ENCODE measurements at places on chromosomes 5 and 9.

- DNase-seq = no peak
Measured at GRCh38 chr5:177477701-177478477, 4.5 kb upstream of the DBN1 start.

DNA sequence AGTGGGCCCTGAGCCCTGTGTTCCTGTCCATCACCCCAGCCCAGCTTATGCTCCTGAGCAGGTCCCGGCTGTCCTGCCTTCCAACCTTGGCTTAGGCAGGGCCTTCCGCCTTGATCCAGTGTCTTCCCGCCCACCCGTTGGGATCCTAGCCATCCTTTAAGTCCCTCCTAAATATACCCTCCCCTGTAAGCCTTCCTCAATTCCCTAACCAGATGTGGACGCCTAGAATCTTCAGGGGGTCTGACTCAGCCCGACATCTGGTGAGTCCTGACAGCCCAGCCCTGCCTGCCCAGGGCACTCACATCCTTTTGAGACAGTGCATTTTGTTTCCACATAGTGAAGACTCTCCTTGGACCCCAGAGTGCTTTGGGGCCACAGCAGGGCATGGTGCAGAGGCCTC lies 23.7 kb downstream of the SLC6A7 start:
- DNase-seq = no peak

- DNase-seq = no peak
Measured at GRCh38 chr5:125093776-125094175, 347.3 kb upstream of the ZNF608 start.

DNA sequence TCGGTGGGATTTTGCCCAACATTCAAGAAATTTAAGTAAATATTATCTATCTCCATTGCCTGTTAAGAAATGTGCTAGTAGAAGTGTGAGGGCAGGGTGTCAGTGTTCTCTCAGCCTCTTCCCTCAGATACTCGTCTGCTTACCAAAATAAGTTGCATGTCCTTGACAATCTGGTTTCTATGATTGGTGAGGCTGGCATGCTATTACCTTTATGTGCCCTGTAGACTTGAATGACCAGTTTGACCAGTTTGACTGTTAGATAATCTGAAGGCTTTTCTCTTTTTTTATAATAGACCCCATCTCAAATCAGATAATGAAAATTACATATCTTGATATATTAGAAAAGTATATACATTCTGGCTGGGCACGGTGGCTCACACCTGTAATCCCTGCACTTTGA lies 348 bp downstream of the CATSPER3 start:
- no peak for DNase-seq

GRCh38 chr5:58786035-58786434 lies 203.2 kb downstream of the RAB3C start:
- no peak for DNase-seq

- DNase-seq = no peak
Measured at GRCh38 chr5:55427157-55427556, 107.6 kb downstream of the PLPP1 start.

DNA sequence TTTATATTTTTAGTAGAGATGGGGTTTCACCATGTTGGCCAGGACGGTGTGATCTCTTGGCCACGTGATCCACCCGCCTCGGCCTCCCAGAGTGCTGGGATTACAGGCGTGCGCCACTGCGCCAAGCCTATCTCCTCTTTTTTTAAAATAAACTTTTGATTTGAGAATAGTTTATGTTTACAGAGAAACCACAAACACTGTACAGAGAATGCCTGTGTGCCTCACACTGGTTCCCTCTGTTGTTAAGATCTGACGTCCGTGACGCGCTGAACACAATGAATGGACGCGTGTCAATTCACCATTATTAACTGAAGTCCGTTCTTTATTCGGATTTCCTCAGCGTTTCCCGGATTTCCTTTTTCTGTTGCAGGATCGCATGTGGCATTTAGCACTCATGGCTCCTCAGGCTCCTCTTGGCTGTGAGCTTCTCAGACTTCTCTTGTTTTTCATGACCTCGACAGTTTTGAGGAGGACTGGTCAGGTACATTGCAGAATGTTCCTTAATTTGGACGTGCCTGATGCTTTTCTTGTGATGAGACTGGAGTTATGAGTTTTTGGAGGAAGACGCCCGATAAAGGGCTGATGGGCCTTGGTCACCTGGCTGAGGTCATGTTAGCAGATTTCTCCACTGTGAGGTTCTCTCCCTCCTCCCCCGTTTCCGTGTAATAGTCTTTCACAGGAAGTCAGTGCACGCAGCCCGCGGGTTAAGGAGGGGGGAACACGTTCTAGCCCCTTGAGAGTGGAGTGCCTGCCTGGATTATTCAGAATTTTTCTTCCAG lies 69.6 kb downstream of the ANKRD33B start:
- DNase-seq = no peak

GRCh38 chr5:41247135-41247534 lies 33.8 kb upstream of the C6 start:
- no peak for DNase-seq

DNA sequence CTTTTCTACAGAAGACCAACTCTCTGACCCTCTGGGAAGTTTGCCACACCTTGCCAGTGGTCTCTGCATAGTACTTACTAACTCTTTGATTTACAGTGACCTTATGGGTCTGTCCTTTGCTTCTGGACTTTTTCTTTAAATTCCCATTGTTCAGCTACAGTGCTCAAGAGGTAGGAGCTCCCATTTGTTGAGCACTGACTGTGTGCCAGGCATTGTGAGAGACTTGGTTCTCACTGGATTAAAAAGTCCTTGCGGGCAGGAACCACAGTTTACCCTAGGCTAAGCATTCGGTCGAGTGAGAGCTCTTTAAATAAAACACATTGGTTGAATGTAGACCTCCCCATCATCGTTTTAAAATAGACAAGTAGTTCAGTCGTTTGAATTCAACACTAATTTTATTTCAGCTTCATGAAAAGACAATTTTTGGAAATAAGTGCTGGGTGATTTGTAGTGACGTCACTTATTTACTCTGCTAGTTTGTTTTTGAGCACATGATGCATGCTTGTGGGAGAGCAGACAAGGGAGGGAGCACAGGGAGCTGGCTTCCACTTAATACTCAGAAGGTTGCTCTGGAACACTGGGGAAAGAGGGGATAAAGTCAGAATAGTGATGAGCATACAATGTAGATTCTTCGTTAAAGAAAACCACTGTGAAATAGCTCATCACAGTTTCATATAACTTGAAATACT lies 27.1 kb downstream of the RASGRF2 start:
- no peak for DNase-seq

- no peak for DNase-seq
Measured at GRCh38 chr5:14266686-14267085, 123.5 kb downstream of the TRIO start.

GRCh38 chr5:124824637-124825158 lies 78.3 kb upstream of the ZNF608 start:
- DNase-seq = no peak

- DNase-seq = no peak
Measured at GRCh38 chr9:131402738-131403492, 9.0 kb downstream of the PRRC2B start.

DNA sequence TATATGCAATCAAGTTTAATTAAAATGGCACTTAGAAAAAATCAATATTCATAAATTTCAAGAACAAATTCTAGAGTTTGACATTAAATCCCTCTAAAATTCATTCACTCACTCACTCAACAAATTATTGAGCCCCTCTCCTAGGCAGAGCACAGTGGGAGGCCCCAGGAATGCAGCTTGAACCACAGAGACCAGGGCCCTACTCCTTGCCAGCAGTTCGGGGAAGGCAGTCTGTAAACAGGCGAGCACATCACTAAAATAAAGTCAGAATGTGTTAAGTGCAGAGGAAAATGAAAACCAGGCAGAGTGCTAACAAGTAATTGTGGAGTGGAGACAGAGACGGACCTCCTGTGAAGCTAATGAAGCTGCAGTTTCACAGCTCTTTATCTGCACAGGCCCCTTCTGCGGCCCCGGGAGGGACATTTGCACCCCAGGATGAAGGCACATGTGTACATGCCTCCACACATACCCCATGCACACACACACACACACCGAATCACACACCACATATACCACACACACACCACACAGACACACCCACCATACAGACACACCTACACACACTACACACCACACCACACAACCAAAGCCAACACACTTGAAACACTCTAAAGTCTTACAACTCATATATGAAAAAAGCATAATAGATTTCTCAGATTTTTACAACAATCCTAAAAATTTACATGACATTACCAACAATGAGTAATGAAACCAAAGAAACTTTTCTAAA lies 40.5 kb downstream of the BHMT start:
- no peak for DNase-seq

DNA sequence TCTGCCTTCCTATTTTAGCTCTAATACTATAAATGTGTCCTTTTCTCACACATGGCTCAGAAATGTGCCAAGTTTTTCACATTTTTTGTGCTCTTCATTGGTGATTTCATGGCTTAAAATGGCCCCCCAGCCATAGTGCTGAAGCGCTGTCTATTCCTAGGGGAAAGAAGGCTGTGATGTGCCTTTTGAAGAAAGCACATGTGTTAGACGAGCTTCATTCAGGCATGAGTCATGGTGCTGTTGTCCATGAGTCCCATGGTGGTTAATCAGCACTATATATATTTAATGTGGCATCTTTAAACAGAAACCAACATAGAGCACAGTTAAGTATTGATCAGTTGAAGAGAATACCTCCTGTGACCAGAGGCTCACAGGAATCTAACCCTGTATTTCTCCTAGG lies 55.8 kb downstream of the PDE8B start:
- DNase-seq = no peak

- DNase-seq = no peak
Measured at GRCh38 chr9:132732326-132733259, 62.3 kb downstream of the GTF3C4 start.

GRCh38 chr9:6873857-6874256 lies 116.1 kb downstream of the KDM4C start:
- DNase-seq = no peak

- no peak for DNase-seq
Measured at GRCh38 chr9:131111854-131112311, 13.5 kb upstream of the NUP214 start.

DNA sequence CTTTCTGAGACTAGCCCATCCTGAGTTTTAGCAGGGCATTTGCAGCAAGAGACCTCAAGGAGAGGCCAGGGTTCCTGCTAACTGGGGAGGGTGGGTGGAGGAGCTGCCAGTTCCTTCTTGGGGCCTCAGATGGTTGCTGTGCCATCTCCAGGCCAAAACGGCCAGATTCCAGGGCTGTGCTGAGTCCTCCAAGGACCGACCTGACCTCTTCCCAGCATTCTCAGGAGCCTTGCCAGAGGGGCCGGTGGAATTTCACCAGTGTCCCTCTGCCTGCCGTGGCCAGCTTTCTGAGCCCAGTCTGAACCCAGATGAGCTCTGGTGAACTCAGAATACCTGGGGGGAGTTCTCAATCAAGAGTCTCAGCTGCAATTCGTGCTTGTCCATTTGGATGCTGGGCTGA lies 54.3 kb downstream of the TSTD2 start:
- DNase-seq = no peak
